ENCODE measurements at places on chromosomes 1 and 21. TPM values are rescaled to one million over a fixed set of nuclear protein-coding genes. Genes with fewer than 3 reads are reported as not detected.

OR6K3 gene
- total RNA-seq = not detected

CCDC190 gene
- total RNA-seq = 3.1 TPM

GPR37L1 gene
- total RNA-seq = under 0.01 TPM

TIE1 gene
- total RNA-seq = 49.6 TPM

PLA2G5 gene
- total RNA-seq = 0.52 TPM

SLC25A34 gene
- total RNA-seq = 1.6 TPM

PTPRC gene
- 15.7 TPM for total RNA-seq

PARP1 gene
- 94.5 TPM for total RNA-seq

PLA2G2F gene
- total RNA-seq = not detected

C1orf210 gene
- total RNA-seq = not detected

CD1E gene
- 0.52 TPM for total RNA-seq

All from skeletal muscle tissue (tissue), 5 donors.